Activated T-helper 1 cell treated with anti-CD3 and anti-CD28 coated beads, Interleukin-12 subunit alpha, Interleukin-12 subunit beta, Interleukin-2, Interleukin-4 antibody, amounts not matched to agents 30 ng/mL and 10 ng/mL and 1 ng/mL, durations not matched to agents 14 hours and 24 hours and 36 hours (primary cell): ENCODE measurements at places on chromosomes 3 and 15. TPM values are rescaled to one million over a fixed set of nuclear protein-coding genes. Genes with fewer than 3 reads are reported as not detected.
A peak's percentile ranks its signal among the peaks of the same experiment; 100 is the strongest.

DNA sequence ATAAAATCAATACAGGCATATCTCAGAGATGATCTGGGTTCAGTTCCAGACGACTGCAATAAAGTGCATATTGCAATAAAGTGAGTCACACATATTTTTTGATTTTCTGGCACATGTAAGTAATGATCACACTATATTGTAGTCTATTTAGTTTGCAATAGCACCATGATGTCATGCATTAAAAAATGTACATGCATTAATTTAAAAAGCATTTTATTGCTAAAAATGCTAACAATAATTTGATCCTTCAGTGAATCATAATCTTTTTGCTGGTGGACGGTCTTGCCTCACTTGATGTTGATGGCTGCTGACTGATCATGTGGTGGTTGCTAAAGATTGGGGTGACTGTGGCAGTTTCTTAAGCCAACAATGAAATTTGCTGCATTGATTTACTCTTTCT is 511.1 kb downstream of the OTOL1 start:
- no peak for DNase-seq

DNA sequence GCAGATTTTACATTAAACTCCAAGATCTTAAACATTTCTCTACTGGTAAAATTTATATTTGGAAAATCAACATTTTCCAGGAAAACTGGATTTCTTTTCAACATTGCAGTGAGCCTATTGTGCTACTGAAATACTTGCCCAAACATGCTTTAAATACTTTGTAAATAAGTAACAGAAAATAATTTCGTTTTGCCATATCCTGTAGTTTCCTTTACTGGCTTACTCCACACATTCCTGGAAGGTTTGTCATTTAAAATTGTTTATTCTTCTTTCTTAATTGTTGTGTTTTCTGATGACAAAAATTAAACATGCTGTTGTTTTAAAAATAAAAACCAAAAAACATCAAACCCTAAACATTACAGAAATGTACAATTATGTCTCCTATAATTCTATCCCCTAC is 22.0 kb downstream of the ACAD11 start:
- no peak for DNase-seq

The AGBL1 gene
- total RNA-seq: not detected in 2 replicates

DNA sequence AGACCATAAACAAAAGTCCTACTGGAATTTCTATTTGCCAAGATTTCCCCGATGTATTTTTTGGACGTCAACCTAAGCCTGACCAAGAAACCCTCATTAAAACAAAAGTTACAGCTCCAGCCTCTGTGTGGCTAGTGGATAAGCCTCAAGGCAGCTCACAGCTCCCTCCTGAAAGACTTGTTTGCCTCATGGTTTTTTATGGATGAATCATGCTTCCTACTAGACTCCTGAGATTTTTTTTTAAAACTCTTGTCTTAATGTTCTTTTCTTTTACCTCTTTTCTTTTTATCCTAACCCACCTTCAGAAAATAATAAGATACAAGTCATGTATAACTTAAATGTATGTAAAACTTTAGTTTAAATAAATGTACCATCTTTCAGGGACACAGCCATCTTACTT is 52.4 kb downstream of the SUCNR1 start:
- no peak for DNase-seq

The SI gene
- total RNA-seq: not detected in 2 replicates

DNA sequence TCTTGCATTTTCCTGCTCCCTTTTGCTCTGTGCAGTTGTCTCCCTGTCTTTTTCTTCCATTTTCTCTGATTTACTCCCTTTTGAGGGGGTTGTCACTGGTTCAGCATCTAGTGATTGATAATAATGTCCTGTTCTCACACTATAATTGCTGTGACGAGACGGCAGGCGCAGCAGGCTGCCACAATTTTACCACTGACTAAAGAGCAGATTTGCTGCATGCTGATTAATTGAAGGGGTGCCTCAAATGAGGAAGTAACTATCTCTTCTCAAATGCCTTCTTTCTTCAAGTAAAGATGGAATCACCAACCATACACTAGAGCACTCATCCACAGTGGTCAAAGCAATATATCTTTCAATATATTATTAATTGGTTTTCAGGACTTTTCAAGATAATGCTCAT is 219.3 kb downstream of the CBLB start:
- no peak for DNase-seq

The STAB1 gene
- total RNA-seq: 0.05 and 0.16 TPM in 2 replicates

DNA sequence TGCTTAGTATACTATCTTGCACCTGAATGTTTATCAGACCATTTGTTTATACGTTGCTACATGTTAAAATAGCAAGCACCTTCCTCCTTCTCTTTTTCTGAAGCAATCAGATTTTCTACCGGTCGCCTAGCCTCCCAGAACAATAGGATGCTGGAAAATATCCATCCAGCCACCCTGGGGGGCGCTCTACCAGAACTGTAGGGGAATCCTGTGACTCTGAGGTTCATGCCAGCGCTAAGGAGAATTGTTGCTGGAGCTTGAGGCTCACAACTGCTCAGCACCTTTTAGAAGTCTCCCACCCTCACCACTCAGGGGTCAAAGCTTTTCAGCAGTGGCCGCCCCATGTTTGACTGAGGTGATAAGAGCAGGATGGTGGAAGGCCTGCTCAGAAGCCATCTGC is 27.5 kb downstream of the SQOR start:
- no peak for DNase-seq

The ANXA2 gene
- 243 and 247 TPM in 2 replicates for total RNA-seq

DNA sequence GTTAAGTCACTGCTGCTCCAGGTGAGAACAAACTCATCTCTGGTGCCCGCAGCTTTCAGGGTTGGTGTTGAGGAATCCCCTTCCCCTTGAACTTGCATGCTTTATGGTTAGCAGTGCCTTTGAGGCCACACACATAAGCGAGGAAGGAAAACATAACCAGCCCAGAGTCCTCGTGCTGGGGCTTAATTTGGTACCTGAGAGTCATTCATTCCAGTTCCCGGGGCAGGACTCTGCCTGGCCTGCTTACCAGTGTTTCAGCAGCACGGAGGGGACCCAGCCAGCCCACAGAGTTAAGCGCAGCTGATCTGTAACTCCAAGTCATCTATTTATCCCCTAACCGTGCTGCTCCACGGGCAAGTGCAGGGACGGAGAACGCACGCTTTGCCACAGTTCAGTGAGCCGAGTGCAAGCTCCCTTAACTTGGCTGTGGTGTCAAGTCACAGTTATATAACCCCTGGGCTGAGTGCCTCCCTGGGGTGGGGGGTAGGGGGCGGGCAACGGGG is 302.3 kb upstream of the ICE2 start:
- no peak for DNase-seq

The EIF3J gene
- 163 and 168 TPM in 2 replicates for total RNA-seq

- DNase-seq: no peak
Observed at GRCh38 chr3:100780071-100780622, 70.9 kb downstream of the TFG start.

The ATP13A5 gene
- total RNA-seq: not detected in 2 replicates

The DNAH12 gene
- total RNA-seq: 0.17 TPM in 1 of 2 replicates, not detected in the other

GRCh38 chr3:123055352-123055751 is 11.5 kb upstream of the PDIA5 start:
- DNase-seq: no peak

- DNase-seq: peak; percentile 29
Observed at GRCh38 chr3:171459137-171459941, 866 bp downstream of the TNIK start.

The RGMA gene
- 0.34 and 0.54 TPM in 2 replicates for total RNA-seq

DNA sequence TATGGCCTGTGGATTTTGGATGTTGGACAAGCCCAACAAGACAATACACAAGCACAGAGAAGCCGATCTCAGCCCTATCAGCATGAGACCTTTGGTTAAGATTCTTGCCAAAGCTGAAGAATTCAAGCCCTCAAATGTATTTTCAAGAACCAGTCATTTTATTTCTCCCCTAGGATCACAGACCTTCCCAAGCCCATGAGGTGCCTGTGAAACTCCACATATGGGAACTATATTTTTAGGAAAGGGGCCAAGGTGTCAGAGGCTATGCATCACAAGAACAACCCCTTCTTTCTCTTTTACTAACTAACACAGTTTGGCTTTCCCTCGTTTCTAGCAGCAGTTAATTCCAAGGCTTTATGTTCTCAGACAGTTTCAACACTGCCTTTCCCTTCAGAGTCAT is 364.5 kb downstream of the MAGI1 start:
- no peak for DNase-seq

The NLGN1 gene
- not detected in 2 replicates for total RNA-seq

The TF gene
- total RNA-seq: 0.02 TPM in 1 of 2 replicates, not detected in the other

DNA sequence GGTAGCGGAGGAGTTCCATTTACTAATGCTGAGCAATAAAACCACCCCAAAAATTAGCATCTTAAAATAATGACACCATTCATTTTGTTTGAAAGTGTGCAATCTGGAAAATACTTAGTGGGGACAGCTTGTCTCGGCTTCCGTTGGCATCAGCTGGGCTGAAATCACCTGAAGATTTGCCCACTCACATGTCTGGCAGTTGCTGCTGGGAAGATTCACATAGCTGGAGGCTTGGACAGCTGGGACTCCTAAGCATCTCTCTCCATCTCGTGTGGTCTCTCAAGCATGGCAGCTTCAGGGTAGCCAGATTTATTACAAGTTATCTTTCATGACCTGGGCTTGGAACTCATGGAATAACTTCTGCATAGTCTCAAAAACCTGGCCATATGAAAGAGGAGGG is 38.4 kb upstream of the BFSP2 start:
- no peak for DNase-seq

The SH2D7 gene
- total RNA-seq: not detected in 2 replicates
